ENCODE measurements at places on chromosomes 16 and 17.

GRCh38 chr17:31470592-31470991 is 79.1 kb downstream of the RAB11FIP4 start:
- no peak for DNase-seq

- no peak for DNase-seq
Measured at GRCh38 chr16:19872179-19872863, 12.3 kb downstream of the GPRC5B start.

- no peak for DNase-seq
Measured at GRCh38 chr16:80258407-80258806, 282.4 kb upstream of the DYNLRB2 start.

DNA sequence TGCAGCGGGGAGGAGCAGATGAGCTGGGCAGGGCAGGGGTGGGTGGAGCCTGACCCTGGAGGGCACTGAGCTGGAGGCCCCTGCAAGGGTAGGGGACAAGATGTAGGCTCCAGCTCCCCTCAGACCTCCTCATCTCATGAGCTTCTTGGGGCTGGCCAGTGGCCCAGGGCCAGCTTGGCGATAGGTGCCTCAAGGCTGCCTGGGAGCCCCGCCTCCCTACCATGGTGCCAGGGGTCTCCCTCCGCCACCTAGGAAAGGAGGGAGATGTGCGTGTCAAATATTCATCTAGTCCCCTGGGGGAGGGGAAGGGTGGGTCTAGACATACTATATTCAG is 3.9 kb downstream of the HIRIP3 start:
- DNase-seq, result no peak

DNA sequence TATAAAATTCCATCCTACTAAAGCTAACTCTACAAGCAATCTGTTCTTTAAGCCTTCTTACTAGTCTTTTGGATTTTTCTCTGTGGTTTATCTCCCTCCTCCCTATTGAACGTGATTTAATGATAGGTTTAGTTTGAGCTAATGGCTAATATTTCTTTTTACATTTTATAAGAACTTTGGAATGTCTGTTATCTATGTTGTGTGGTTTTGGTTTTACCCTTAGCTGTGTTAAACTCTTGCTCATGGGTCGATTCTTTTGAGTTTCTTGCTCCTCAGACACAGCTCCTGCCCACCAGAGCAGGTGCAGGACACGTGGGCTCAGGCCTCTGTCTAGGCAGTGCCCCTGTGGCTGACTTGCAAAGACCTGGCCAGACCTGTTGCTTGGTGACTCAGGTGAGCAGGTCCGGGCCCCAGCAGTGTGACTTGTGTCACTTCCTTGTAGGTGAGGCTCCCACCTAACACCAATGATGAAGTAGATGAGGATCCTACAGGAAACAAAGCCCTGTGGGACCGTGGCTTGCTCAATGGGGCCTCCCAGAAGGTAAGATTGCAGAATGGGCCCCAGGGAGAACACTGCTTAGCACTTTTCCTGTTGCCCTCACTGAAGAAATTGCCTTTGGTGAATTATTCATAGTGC is 45.1 kb downstream of the SF3B3 start:
- DNase-seq, result no peak

GRCh38 chr16:31403590-31404352 is 10.6 kb downstream of the ITGAD start:
- no peak for DNase-seq

GRCh38 chr16:46713634-46714033 is 24.2 kb downstream of the ORC6 start:
- no peak for DNase-seq

DNA sequence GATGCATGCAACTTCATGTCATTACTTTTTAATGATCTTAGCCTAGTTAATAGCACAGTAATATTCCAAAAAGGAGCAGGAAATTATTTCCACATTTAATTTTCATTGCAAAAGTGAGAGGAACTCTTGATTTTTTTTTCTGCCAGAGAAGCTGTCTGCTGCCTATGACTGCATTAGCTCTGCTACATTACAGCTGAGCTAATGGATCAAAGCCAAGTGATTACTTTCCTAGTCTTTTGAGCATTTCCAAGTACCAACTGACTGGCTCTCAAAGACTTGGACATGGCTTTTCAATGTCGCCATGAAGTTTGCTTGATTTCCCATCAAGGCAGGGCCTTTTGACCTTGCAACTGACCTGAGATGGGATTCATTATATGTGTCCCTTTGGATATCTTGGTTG is 356.6 kb upstream of the XYLT1 start:
- DNase-seq, result no peak

- no peak for DNase-seq
Measured at GRCh38 chr16:17476414-17477259, 5.9 kb upstream of the XYLT1 start.

GRCh38 chr16:9446471-9447194 is 355.2 kb downstream of the HAPSTR1 start:
- no peak for DNase-seq

DNA sequence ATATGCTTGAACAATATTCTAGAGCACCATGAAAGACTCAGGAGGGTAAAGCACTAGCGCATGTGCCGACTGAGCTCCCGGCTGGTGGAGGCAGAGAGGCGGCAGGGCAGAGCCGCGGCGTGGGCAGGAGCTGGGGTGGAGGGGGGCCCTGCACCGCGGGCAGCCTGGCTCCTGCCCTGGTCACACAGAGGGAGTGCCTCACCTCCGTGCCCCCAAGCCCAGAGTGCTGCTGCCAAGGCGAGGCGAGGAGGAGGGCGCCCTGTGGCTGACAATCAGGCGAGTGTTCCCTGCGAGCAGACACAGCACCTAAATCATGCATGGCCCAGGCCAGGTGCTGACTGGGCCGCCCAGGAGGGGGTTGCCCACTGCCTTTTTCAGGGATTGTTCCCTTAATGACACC is 105.8 kb upstream of the TNRC6C start:
- no peak for DNase-seq

- no peak for DNase-seq
Measured at GRCh38 chr17:57872536-57872935, 22.7 kb upstream of the MRPS23 start.

GRCh38 chr17:69179227-69179952 is 37.7 kb upstream of the ABCA6 start:
- DNase-seq, result no peak

DNA sequence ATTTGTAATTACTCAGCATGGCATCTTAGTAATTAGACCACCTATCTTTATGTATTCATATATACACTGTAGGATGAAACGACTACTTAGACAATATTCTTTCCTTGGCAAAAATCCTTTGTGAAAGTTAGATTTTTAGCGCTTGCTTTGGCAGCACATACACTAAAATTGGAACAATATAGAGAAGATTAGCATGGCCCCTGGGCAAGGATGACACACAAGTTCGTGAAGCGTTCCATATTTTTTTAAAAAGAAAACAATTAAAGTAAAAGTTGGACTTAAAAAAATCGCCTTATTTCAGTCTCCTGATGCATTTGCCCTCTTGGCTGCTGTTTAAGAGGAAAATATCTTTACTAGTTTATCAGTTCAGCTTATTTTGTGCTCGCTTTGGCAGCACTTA is 10.5 kb downstream of the IGSF6 start:
- DNase-seq, result no peak

GRCh38 chr16:7597677-7598076 is 265.0 kb downstream of the RBFOX1 start:
- no peak for DNase-seq

DNA sequence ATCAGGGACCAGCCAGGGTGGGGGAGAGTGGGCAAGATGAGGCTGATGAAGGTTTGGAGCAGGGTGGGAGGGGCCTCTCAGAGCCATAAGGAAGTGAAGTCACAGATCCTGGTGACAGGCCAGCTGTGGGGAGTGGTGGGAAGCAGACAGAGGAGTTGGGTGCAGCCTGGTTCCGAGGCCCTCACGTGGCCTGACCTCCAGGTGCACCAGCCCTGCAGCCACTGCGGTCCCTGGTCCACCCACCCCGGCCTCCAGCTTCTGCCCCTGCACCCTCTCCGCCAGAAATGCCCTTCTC is 3.9 kb upstream of the ZFPM1 start:
- DNase-seq, result no peak

GRCh38 chr16:65124212-65124548 is 2.3 kb upstream of the CDH11 start:
- no peak for DNase-seq

GRCh38 chr16:6131526-6132050 is 1034.0 kb upstream of the EEF2KMT start:
- no peak for DNase-seq

DNA sequence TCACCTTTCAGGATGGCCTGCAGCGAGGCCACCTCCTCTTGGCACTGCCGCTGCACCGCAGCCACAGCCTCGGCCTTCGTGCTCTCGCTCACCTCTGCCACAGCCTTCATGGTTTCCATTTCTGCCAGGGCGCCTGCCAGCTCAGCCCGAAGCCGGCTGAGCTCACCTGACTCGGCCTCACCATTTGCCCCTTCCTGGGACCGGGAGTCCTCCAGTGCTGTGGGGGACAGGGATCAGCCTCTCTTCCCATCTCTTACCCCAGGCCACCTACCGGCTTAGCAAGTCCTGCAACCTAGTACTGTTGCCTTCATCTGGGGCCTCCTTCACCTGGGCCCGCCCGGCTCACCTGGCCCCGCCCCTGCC is 658 bp downstream of the RABEP2 start:
- no peak for DNase-seq

- DNase-seq, result no peak
Measured at GRCh38 chr17:82920150-82920549, 80.3 kb upstream of the ZNF750 start.

- no peak for DNase-seq
Measured at GRCh38 chr16:86107215-86107825, 208.4 kb downstream of the IRF8 start.

- no peak for DNase-seq
Measured at GRCh38 chr16:78469787-78470186, 370.3 kb downstream of the WWOX start.

- no peak for DNase-seq
Measured at GRCh38 chr16:26911436-26911835, 155.3 kb upstream of the C16orf82 start.

GRCh38 chr17:17433000-17433703 is 43.6 kb upstream of the MED9 start:
- DNase-seq, result no peak

- no peak for DNase-seq
Measured at GRCh38 chr16:14486520-14487303, 143.3 kb downstream of the PARN start.
